ENCODE measurements at places on chromosomes 5 and 9.

DNA sequence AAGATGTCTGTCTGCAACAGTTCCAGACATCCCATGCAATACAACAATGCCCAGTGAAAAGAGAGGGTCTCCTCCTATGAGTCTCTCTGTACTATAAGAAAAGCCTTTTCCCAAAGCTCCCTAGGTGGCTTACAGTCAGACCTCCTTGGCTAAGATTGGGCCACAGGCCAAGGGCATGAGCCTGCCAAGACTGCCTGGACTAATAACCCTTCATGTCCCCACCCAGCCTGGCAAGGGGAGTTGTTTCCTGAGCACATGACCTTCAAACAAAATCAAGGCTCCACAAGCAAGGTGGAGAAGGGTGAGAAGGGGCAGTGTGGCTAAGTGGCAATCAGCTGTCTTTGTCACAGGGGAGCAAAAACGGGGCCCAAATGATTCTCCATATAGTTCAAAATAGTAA, 75.6 kb upstream of the ZSWIM6 start:
- no peaks in the 10 kb centered on the region for H3K4me1 ChIP-seq
- H3K27me3 ChIP-seq, result peaks cover 48% of the 10 kb centered on the region
- H3K4me3 ChIP-seq, result no peak overlapping the region
- no peak overlapping the region for H3K27ac ChIP-seq
- peaks cover 5% of the 10 kb centered on the region for H3K36me3 ChIP-seq

- H3K27ac ChIP-seq, result no peak overlapping the region
- peaks cover 12% of the 10 kb centered on the region for H3K27me3 ChIP-seq
- H3K4me3 ChIP-seq, result no peak overlapping the region
These were observed 39.8 kb upstream of the SELENOP start for GRCh38 chr5:42851481-42851880.

- no peak overlapping the region for H3K27ac ChIP-seq
- H3K27me3 ChIP-seq, result peaks cover 27% of the 10 kb centered on the region
- no peak overlapping the region for H3K4me3 ChIP-seq
- H3K4me1 ChIP-seq, result no peaks in the 10 kb centered on the region
- DNase-seq, result no peak
These were observed 29.4 kb upstream of the ALDH1A1 start for GRCh38 chr9:72982146-72982799.

DNA sequence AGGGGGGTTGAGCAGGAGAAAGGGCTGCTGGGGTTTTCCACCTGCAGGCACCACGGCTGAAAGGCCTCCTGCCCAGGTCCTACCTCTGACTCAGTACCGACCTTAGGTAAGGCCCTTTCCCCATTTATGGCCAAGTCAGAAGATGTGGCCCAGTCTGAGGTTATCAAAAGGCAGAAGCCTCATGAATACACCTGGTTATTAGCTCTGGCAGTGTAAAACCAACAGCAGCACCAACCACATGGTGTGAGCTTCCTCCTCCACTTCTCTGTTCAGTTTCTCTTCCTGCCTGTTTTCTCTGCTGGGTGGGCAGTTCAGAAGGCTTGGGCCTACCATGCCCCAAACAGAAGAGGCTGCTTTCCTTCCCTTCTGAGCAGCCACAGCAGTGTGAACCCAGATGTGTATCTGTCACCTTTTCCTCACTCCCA, 86.9 kb downstream of the UGCG start:
- peak overlapping the region; percentile 66 for H3K27ac ChIP-seq
- DNase-seq, result no peak
- peaks cover 33% of the 10 kb centered on the region for H3K4me1 ChIP-seq
- H3K4me3 ChIP-seq, result no peak overlapping the region
- H3K27me3 ChIP-seq, result no peaks in the 10 kb centered on the region

DNA sequence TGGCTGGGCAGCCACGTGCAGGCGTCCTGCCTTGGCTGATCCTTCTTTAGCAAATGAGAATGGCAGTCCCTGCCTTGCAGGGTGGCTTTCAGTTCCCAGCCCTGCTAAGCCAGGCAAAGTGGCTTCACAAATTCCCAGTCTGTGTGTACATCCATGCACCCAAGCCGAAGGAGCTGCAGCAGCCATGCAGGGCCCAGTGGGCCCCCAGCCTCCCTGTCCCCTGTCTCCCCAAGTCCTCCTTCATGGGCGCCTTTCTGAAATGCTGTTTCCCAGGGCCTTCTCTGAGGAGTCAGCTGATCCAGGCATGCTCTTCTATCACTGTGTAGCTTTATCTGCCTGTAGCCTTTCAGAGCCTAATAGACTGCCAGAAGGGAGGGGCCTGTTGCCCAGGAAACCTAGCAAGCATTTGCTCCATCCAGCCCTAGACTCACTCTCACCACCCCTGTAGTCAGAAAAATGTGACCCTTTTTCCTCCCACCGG, 47.4 kb upstream of the SHC3 start:
- no peak for DNase-seq
- H3K27ac ChIP-seq, result no peak overlapping the region
- peaks cover 47% of the 10 kb centered on the region for H3K27me3 ChIP-seq

DNA sequence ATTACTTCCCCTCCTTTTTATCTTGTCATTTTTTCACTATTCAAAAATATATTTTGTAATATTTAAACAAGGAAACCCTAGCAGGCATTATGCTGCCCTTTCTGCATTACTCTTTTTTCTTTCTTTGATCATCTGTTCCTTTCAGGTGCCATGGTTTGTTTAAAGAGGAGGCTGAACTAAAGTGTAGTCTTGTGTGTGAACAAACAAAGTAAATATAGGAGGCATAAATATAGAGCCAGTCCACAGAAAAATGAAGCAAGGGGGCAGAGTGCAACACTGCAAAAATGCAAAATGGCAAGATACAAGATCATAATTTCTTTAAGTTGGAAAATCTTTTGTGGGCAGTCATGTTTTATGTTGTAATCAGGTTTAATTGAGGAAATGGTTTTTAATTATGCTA, 947.3 kb upstream of the COX7C start:
- H3K4me3 ChIP-seq, result no peak overlapping the region
- no peak for DNase-seq
- H3K4me1 ChIP-seq, result no peaks in the 10 kb centered on the region
- no peak overlapping the region for H3K27ac ChIP-seq
- H3K27me3 ChIP-seq, result no peaks in the 10 kb centered on the region
- H3K36me3 ChIP-seq, result no peaks in the 10 kb centered on the region

DNA sequence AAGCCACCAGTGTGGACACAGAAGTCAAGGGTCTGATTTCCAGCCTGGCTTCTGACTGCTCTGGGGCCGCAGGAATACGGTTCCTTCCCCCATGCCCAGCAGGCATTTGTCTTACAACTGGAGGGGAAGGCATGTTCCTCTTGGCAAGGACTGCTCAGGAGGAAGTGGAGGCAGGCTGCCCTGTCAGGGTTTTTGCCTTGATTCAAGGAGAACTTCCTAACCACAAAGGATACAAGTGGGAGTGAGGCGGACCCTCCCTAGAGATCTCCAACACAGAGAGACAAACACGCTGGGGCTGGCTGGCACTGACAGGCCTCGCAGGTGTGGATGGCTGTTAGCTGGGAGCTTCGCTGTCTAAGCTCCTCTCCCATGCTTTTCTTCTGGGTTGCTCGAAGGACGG, 19.1 kb downstream of the TGFBI start:
- no peak for DNase-seq
- H3K27me3 ChIP-seq, result no peaks in the 10 kb centered on the region
- no peak overlapping the region for H3K4me3 ChIP-seq
- no peak overlapping the region for H3K27ac ChIP-seq
- H3K4me1 ChIP-seq, result peaks cover 1% of the 10 kb centered on the region

DNA sequence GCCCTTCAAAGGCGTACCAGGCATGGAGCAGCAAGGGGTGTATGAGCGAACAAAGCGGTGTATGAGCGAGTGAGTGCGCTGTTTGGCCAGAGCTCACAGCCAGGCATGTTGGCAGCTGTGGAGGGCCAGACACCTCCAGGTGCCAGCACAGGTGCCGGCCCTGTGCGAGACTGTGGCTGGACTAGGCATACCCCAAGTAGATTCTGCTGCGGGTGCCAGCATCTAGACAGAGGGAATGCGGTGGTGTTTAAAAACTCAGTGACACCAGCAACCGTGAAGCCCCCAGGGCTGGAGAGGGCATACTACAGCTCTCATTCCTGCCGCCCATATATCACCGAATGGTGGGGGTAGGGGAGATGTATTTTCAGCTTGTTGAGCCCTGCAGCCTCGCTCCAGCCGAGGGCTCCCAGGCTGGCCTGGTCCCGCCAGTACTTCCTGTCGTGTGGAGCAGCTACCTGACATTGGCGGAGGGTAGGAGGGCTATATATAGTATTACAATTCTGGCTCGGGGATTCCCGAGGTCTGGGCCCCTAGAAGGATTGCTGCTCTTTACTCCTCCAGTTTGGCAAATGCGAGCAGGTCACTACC, 1829.6 kb upstream of the NUDT12 start:
- no peak overlapping the region for H3K27ac ChIP-seq
- no peaks in the 10 kb centered on the region for H3K4me1 ChIP-seq
- no peaks in the 10 kb centered on the region for H3K36me3 ChIP-seq
- no peak for DNase-seq
- no peaks in the 10 kb centered on the region for H3K27me3 ChIP-seq

DNA sequence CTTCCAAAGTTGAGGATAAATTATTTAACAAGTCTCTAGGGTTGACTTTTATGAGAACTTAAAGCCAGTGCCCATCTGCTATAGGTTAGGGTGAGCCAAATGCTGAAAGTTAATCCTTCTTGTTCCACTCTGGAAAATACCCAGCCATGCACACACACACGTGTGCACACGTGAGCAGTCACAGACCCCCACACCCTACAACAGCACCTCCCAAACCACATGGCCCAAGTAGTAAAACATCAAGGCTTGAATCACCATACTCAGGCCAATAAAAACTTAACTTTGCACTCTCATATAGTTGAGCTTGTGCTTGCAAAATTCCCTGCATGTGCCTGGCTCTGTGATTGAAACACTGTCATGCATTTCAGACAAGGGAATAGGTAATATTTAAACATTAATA, 467.6 kb downstream of the ARHGEF28 start:
- no peak overlapping the region for H3K4me3 ChIP-seq
- peaks cover 38% of the 10 kb centered on the region for H3K27me3 ChIP-seq
- no peak overlapping the region for H3K27ac ChIP-seq
- H3K36me3 ChIP-seq, result peaks cover 2% of the 10 kb centered on the region
- H3K4me1 ChIP-seq, result no peaks in the 10 kb centered on the region

DNA sequence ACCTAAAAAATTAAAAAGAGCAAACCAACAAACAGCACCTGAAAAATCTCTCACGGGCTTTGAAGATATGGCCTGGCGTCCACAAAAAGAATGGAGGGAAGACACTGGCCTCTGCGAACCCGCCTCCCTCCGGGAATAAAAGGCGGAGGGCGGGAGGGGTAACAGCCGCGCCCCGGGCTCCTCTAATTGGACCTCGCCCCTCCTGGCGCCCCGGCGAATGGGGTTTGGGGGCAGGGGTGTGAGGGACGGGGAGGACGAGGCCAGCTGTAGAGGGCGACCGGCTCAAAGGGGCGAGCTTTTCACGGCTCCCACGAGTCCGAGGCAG, 753 bp downstream of the FANCC start:
- DNase-seq, result no peak
- peaks cover 11% of the 10 kb centered on the region for H3K4me1 ChIP-seq
- H3K4me3 ChIP-seq, result peak overlapping the region; percentile 94
- H3K36me3 ChIP-seq, result peaks cover 4% of the 10 kb centered on the region
- peak overlapping the region; percentile 27 for H3K27ac ChIP-seq

DNA sequence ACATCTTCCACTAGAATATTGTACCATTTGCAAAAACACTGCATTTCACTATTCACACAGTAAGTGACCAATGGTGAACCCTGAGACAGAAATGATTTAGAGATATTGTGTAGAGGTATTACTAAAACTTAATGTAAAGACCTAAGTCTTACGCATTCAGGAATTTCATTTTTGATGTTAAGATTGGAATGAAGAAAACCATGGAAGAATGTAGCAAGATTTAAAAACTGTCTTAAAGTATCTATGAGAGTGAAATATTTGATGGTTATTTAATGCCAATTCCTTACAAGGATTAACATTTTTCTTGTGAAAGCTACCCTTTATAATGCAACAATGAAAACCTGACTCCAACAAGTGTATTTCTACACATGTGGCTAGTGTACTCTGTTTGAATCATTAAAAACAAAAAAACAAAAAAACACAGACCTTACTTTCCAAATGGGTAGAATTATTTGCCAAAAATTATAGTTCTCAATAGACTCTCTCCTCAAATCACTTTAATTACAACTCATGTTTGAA, 172.0 kb downstream of the NNT start:
- peaks cover 6% of the 10 kb centered on the region for H3K27me3 ChIP-seq
- H3K4me1 ChIP-seq, result no peaks in the 10 kb centered on the region
- no peak overlapping the region for H3K4me3 ChIP-seq
- no peak for DNase-seq
- H3K27ac ChIP-seq, result no peak overlapping the region

DNA sequence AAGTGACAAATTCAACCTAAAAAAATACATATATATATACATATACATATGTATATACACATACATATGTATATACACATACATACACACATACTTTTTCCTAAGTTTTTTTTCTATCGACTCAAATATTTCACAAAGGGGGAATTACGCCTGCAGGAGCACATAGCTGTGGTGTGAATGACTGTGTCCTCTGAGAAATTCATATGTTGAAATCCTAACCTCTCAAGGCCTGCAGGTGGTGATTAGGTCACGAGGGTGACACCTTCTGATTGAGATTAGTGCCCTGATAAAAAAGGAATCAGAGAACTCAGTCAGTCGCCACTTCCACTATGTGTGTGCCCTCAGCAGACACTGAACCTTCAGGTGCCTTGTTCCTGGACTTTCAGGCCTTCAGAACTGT, 248.7 kb downstream of the SEMA5A start:
- H3K27ac ChIP-seq, result no peak overlapping the region
- H3K4me3 ChIP-seq, result no peak overlapping the region
- H3K36me3 ChIP-seq, result no peaks in the 10 kb centered on the region
- H3K27me3 ChIP-seq, result no peaks in the 10 kb centered on the region
- DNase-seq, result no peak
